ENCODE measurements at places on chromosomes 6 and 20.

- no peak for DNase-seq
Observed at GRCh38 chr6:87791982-87792381, 89.9 kb upstream of the AKIRIN2 start.

DNA sequence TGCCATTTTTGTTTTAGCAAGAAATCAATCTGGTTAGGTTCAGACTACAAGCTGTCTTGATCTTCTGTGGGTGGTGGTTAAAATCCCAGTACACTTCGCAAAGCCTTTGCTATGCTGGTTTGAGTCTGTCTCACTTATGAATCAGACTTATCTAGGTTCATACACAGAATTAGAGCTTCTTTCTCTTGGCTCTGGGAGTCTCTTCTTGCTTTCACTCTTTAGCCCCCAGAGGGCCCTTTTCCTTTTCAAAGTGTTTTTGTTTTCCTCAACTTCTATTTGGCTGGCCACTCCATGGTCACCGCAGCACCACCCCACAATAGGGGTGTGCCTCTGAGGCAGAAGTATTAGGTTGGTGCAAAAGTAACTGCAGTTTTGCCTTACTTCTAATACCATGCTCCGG is 21.3 kb downstream of the ECI2 start:
- DNase-seq = no peak

GRCh38 chr20:58707770-58708169 is 15.2 kb downstream of the NPEPL1 start:
- no peak for DNase-seq

DNA sequence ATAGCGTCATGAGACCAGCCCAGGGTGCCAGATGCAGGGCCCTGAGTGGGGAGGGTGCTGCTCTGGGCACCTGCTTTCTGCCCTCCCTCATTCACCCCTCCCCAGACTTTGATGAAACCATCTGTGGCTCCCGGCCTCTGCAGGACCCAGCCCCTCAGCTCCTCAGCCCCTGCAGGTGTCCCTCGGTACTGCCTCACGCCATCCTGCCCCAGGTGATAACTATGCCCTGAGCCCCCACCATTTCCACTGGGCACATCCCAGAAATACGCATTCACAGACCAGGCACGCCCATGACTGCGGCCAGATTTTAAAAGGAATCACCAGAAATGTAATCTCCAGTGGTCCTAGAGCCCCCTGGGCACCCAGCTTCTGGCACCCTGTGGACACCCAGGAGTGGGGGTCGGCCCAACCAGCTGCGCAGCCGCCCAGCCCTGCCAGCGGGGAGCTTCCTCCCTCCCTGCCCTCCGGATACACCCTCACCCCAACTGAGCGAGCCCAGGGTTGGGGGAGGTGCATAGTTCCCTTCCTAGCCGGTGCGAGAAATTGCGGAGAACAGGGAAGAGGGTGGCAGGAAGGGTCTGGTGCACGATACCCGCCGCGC is 615 bp upstream of the NTSR1 start:
- DNase-seq = no peak

- no peak for DNase-seq
Observed at GRCh38 chr6:88588938-88589337, 374.5 kb downstream of the RNGTT start.

GRCh38 chr20:64160118-64160517 is 4.1 kb upstream of the MYT1 start:
- DNase-seq = no peak

GRCh38 chr6:87661016-87661415 is 41.0 kb downstream of the AKIRIN2 start:
- no peak for DNase-seq

- DNase-seq = no peak
Observed at GRCh38 chr20:25297141-25297905, 49.4 kb downstream of the PYGB start.

- no peak for DNase-seq
Observed at GRCh38 chr20:38888059-38888831, 38.0 kb upstream of the FAM83D start.

DNA sequence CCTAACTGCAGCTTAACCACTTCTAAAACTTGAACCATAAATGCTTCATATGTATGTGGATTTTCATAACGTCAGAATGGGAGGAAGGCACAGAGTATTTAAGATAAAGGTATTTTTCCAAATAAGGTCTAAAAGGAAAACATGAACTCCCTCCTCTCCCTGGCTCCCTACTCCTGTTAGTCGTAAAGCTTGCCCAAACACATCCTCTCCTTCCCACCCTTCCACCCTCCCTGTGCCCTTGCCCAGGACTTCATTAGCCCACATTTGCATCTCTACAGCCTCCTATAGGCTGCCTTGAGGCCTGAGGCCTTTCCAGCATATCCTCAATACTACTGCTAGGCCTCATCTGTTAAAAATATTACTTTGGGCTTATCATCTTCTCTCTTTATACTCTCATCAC is 17.1 kb upstream of the SMIM13 start:
- no peak for DNase-seq

GRCh38 chr6:168884646-168885086 is 369.0 kb downstream of the THBS2 start:
- DNase-seq = peak; percentile 67

- no peak for DNase-seq
Observed at GRCh38 chr6:143647732-143648131, 30.0 kb upstream of the PHACTR2 start.

- DNase-seq = no peak
Observed at GRCh38 chr6:84526631-84527030, 237.8 kb downstream of the TBX18 start.

- peak; percentile 90 for DNase-seq
Observed at GRCh38 chr20:47356526-47357295, at the start of gene ZMYND8. ZMYND8 (minus strand) TSS chr20:47356699; CDS start chr20:47356670, 29 bp downstream.

DNA sequence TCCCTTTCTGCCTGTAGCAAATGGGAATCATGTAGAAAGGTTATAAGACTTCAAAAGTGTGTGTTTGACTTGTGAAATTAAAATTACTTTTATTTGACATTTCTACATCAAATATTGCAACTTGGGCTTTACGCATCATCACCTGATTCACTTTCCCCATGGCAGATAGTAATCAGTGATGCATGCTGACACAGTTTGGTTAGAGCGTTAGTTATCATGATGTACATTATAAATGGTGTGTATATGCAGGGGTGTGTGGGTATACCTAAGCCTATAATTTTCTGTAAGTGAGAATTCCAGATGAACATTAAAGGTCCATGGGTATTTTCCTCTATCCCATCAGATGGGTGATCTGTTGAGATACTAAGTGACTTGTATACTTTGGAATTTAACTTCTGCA is 141.5 kb downstream of the KLHL32 start:
- no peak for DNase-seq

- DNase-seq = no peak
Observed at GRCh38 chr6:56909115-56909907, 45.6 kb upstream of the BEND6 start.

- DNase-seq = no peak
Observed at GRCh38 chr6:624979-625378, 31.9 kb downstream of the HUS1B start.

- no peak for DNase-seq
Observed at GRCh38 chr6:43630980-43631619, 2.0 kb upstream of the GTPBP2 start.

- no peak for DNase-seq
Observed at GRCh38 chr20:54221996-54222890, 14.4 kb downstream of the PFDN4 start.

DNA sequence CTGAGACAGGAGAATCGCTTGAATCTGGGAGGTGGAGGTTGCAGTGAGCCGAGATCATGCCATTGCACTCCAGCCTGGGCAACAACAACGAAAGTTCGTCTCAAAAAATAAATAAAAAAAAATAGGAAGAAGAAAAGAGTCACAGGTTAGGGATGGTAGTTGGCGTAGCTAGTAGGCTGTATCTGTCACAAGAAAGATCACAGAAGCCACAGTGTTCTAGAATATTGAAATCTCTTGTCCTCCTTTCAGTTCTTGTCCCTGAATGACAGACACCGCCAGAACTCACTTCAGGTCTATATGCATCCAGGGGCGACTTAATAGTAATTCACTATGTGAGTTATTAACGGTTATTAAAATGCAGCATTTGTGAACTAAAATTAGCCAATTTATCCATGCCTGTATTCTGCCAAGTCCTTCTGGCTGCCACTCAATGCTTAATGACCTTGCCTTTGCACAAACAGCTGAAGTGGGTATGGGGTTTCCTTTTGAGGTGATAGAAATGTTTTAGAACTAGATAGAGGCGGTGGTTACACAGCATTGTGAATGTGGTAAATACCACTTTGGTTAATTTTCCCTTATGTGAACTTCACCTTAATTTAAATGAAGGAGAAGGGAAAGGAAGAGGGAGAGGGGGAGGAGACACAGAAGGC is 41.3 kb upstream of the ZMYND8 start:
- DNase-seq = no peak

DNA sequence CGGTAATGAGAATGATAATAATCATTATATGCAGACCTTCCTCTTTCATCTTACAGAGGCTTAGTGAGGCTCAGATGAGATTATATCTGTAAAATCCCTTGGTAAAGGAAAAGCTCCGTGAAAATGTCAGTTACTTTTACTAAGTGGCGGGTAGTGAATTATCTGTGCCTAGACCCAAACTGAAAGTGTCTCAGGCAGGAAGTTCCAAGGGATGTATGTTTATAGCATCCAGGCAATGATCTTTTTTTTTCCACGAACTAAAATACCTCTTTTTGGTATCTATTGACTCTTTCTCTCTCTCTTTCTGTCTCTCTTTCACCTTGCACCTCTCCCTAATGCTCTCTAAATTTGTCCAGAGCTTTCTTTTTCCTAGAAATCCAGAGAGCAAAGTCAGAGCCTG is 5.0 kb downstream of the TCF21 start:
- no peak for DNase-seq

DNA sequence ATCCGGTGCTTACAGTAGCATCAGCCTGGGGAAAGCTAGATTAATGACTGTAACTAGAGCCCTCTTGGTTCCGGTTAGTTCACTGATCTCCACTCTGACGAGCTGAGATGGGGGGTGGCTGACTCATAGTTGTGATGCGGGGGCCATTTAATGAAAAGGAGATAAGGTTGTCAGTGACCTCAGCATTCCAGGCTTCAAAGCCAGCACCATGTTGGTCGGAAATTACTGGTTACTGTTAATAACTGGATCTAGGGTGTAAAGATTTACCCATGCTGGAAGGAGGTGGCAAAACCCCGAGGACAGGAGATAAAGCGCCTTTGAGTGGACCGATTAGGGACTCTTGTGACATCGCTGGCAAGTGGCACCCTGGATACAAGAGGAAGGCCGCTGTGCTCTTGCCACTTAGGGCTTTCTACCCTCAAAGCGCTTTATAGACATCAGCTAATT is 21.1 kb downstream of the FOXC1 start:
- no peak for DNase-seq

DNA sequence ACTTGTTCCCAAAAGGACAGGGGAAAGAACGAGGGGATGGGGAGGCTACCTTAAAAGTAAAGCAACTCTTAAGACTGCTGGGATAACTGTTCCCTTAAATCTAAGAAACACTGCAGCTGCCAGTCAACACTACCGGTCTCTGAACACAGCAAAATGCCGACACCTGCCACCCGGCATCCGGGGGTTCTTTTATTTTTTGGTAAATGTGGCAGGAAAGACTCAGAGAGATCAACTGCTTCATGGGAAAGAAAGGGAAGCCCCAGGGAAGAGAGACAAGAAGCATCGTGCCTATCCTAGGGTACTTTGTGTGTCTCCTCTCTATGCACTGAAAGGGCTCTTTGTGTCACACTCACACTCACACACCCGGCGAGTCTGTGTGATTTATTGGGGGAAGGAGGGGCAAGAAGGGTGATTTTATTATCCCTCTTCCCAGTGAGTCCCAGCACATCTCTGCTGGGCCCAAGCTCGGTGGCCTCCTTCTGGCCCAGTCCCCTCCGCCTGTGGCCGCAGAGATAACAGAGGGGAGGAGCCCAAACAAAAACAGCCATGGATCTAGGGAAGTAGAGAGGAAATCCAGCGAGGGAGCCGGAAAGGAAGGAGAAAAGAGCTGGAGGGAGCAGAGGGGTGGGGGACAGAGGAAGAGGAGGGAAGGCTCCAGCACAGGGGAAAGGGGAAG is 1.4 kb downstream of the FYN start:
- no peak for DNase-seq

- DNase-seq = no peak
Observed at GRCh38 chr6:165804331-165805066, 141.5 kb upstream of the PDE10A start.
